ENCODE measurements at places on chromosomes 2 and 18. TPM values are rescaled to one million over a fixed set of nuclear protein-coding genes. Genes with fewer than 3 reads are reported as not detected.

DNA sequence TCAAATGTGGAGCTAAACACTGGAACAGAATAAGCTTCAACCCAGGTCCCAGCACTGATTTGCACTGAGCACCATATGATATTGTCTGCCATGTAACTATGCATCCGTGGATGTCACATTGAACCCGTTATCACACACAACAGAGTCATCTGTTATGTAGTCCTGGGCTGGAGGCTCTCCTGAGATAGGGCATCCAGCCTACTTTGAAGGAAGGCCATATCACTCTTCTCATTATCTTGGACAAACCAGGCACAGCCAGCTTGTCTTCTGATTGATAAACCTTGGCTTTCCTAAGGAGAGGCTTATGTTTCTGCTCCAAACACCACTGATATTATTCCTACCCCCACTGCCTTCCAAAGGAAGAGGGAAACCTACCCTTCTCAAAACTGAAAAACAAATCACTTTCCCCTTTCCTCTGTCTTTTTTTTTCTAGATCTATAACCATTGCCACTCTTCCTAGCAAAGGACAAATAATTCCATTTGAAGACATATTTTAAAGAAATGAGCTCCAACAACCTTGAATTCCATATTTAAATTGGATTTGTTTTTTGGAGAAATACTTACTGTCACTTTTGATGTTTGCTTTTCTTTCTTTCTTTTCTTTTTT lies 16.4 kb downstream of the RSAD2 start:
- DNase-seq: no peak

- no peak for DNase-seq
Measured at GRCh38 chr18:3508576-3509549, 58.9 kb downstream of the TGIF1 start.

- no peak for DNase-seq
Measured at GRCh38 chr2:171880774-171881173, 13.3 kb downstream of the SLC25A12 start.

DNA sequence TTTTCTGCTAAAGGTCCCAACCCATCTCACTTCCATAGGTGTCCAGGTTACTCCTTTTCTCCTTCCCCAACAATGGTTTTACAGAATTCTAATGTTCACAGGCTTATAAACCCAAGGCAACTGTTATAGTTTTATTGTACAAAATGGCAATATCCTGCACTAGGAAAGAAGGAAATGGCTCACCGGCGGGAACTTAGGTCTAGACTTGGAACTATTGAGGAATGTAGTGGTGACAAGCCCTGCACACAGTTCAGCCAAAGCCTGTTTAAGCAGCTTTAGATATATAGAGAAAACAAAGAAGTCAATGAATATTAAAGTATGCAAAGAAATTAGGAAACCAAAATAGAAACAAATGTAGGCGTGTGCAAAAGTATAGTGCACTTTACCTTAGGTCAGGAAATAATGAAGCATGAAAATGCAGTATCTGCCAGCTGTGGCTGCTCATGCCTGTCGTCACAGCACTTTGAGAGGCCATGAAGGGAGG lies 22.7 kb upstream of the KCNG3 start:
- no peak for DNase-seq

Gene GRP
- not detected for total RNA-seq

Gene FNDC4
- total RNA-seq: 6.3 TPM

Gene SNORC
- total RNA-seq: 0.24 TPM

Gene ADD2
- total RNA-seq: not detected
